Stimulated activated CD4-positive, alpha-beta T cell treated with anti-CD3 and anti-CD28 coated beads, Interleukin-15, amount 100 ng/mL, for 24 hours (primary cell): ENCODE measurements at places on chromosomes 1 and 21.

DNA sequence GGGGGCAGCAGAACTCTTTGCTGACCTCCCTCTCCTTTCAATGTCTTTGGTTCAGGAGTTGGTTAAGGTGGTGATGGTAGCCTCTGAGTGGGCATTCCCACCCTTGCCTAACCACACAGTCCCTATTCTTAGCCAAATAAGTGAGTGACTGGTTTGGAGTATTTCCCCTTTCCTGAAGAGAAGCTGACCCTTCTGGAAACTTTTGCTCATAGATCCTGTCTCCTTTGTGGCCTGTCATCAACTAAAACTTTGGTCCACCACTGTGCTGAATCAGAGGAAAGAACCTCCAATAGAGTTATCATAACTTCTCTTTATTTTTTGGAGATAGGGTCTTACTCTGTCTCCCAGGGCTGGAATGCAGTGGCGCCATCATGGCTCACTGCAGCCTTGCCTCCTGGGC is 31.1 kb downstream of the C1orf21 start:
- DNase-seq, result no peak

DNA sequence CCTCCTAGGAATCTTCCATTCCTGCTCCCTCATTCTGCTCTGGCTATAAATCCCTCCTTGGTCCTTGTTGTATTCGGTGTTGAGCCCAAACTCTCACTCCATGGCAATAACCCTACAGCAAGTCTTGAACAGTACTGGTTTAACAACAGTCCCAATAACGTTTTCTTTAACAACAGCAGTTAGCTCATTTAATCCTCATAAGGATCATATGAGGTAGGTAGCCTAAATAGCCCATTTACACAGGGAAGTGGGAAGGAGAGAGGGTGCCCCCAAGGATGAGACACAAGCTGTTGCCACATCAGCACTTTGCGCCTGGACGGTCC is 444 bp upstream of the AGTRAP start:
- no peak for DNase-seq

GRCh38 chr1:181190364-181191035 is 102.0 kb downstream of the IER5 start:
- DNase-seq, result no peak

DNA sequence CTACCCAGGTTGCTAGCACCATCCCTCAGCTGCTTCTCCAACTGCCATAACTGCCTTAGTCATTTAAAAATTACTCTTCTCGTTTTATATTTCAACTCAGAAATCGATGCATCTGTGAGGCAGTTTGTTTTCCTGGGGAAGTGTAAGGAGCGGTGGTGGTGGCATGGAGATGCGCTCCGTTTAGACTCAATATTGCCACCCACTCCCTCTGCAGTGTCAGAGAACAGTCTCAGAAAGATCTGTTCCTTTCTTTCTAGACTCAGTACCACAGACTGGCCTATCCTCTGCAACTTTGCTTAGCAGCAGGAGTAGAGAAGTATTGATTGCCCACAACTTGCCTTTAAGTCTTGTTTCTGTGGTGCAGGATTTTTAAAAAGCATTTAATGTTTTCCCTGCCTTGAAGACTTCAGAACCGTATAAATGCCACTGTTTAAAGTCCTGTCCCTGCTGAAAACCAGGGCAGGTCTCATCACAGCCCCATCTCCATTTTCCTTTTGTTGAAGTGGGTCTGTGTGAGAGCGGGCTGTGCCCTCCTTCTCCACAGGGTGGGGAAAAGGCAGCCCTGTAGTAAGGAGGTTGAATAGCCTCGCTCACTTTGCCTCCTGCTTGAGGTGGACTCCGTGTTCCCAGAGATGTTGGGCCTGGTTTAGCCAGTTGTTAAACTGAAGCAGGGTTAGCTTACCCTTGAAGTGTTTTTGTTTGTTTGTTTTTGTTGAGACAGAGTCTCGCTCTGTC is 105.2 kb downstream of the NFIA start:
- no peak for DNase-seq

- DNase-seq, result no peak
Measured at GRCh38 chr1:3292868-3293562, 161.4 kb upstream of the ARHGEF16 start.

DNA sequence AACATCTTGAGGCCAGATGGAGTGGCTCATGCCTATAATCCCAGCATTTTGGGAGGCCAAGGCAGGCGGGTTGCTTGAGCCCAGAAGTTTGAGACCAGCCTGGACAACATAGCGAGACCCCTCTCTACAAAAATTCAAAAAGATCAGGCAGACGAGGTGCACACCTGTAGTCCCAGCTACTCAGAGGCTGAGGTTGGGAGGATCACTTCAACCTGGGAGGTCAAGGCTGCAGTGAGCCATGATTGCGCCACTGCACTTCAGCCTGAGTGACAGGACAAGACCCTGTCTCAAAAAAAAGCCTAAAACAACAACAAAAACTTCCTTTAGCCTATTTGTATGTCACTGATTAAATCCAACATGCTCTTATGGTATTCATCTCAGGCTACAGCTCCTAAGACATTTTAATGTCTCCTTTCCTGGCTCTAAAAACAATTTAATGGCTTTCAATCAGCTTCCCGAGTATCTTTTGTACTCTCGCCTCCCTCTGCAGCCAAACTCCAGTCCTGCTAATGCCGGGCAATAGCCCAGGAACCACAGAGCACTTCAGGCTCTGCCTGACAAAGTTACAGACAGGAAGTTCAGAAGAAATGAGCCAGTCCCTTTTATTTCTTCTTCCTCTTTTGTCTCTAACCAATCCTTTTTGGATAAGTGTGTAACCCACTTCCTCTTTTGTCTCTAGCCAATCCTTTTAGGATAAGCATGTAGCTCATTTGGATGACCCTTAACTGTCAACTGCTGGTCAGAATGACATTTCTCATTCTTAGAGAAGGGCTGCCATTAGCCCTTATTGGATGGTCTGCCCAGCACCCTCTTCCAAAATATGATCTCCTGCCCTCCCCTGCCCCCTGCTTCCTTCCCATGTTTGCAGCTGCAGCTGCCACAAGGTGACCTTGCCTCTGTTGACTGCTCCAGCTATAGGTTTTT is 6.6 kb upstream of the DOP1B start:
- no peak for DNase-seq

DNA sequence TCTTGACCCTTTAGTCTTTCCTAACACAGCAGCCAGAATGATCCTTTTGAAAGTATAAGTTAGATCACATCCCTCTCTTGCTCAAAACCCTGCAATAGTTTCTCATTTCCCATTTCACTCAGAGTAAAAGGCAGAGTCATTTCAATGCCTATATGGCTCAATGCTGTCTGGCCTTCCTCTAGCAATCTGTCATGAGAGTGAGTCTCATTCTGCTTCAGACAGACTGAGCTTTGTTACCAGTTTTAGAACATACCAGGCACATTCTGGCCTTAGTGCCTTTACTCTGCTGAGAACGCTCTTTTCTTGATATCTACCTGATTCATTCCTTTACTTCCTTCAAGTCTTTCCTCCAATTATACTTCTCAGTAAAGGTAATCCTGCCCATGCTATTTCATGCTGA is 372.8 kb upstream of the PKN2 start:
- DNase-seq, result no peak

- DNase-seq, result no peak
Measured at GRCh38 chr21:26956216-26956615, 10.7 kb downstream of the ADAMTS5 start.

GRCh38 chr1:200153277-200154055 is 126.0 kb downstream of the NR5A2 start:
- DNase-seq, result peak; percentile 62

GRCh38 chr1:227215863-227216510 is 102.3 kb downstream of the CDC42BPA start:
- DNase-seq, result no peak

DNA sequence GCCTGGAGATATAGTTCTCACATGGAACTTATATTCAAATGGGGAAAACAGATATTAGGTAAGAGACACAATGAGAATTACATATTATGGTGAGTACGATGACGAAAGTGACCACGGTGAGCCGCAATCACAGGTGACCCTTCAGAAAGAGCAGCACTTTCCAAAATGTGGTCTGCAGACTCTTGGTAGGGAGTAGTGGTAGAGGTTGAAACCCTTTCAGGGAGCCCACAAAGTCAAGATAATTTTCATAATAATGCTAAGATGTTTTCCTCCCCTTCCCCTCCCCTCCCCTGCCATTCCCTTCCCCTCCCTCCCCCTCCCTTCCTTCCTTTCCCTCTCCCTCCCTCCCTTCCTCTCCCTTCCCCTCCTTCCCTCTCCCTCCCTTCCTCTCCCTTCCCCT is 83.5 kb upstream of the AKT3 start:
- no peak for DNase-seq

DNA sequence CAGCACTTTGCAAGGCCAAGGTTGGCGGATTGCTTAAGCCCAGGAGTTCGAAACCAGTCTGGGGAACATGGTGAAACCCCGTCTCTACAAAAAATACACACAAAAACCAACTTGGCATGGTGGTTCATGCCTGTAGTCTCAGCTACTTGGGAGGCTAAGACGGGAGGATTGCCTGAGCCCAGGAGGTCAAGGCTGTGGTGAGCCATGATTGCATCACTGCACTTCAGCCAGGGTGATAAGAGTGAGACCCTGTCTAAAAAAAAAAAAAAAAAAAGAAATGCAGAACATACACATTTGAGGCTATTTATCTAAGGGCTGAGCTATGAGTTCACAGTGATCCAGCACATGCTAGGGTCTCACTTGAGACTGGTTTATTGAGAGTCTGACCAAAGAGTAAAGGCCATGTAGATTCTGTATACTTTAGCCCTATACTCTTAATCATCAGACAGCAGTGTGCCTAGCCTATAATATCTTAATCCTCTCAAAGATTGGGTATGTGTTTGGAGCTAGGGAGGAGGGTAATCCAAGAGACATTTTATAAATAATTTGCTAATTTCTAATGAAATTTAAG is 23.9 kb downstream of the RNF2 start:
- DNase-seq, result no peak

GRCh38 chr1:177864538-177865305 is 105.1 kb downstream of the SEC16B start:
- no peak for DNase-seq

- no peak for DNase-seq
Measured at GRCh38 chr1:50861772-50862171, 98.3 kb downstream of the FAF1 start.

GRCh38 chr1:7586031-7586941 is 184.8 kb upstream of the VAMP3 start:
- DNase-seq, result no peak

DNA sequence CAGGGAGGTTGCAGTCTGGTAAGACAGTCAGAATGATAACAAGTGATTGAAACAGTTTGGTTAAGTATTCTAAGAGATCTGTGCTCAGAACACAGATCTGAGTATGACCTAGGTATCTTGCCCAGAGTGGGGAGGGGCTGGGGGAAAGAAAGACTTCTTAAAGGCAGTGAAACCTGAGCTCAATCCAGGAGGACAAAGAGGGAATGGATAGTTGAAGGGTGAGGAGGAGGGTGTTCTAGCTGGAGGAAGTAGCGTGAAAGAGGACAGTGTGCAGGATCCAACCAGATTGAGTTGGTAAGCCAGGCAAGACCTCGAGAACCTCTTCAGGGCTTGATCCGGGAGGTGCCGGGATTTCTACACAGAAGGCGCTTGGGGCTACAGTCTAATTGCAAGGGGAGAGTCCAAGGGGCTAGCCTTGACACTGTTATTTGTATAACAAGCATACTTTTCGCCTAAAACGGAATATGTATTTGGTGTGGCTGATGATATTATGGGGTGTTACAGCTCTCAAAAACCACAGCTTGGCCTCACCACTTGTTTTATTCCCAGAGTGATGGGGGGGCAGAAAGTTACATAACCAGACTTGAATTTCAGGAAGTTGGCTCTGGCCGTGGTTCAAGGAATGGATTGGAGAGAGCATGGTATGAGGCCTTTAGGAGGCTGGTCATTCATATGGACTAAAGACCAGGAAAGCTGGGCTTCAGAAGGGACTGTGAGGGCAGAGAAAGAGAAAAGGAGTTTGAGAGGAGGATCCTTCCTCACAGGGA is 19.1 kb downstream of the RCSD1 start:
- DNase-seq, result no peak

DNA sequence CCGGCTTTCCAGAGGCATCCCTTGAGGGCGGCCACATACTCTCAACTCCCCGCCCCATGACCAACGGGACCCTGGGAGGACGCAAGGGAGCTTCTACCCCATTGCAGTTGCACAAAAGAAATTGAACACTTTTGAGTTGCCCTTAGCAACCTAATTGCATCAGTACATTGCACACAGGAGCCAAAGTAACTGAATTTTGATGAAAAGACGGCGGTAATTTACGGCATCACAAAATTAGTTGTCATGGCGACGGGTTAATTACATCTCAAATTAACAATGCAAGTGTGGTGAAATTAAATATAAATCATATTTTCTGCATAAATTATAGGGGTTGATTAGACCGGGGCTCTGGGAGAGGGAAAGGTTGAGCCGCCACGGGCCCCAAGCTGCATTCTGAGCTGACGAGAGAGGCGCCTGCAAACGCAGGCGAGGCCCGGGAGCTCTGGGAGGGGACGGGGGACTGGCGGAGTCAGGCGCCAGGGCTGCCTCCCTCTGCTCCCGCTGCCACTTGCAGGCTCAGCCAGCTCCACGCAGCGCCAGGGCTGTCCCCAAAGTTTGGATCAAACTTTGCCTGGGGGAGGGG is 61.4 kb downstream of the CASZ1 start:
- DNase-seq, result no peak

DNA sequence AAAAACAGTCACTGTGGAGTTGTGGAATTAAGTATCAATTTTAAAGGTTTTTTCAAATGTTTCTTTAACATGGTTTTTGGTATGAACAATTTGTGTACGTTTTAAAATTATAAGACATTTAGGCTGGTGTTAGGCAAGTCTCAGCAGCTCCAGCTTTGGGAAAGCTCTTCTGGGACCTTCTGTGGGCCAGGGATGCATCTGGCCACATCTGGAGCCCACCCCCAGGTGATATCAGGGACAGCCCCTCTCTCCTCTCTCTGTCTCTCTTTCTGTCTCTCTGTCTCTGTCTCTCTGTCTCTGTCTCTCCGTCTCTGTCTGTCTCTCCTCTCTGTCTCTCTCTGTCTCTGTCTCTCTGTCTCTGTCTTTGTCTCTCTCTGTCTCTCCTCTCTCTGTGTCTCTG is 1.3 kb upstream of the COL6A1 start:
- no peak for DNase-seq

GRCh38 chr21:30487336-30487735 is at the start of gene KRTAP19-2:
TSS of gene KRTAP19-2 (minus strand) at chr21:30487436. CDS start at chr21:30487348, 88 bp downstream.
- no peak for DNase-seq
